ENCODE measurements at places on chromosomes 5 and 9.

DNA sequence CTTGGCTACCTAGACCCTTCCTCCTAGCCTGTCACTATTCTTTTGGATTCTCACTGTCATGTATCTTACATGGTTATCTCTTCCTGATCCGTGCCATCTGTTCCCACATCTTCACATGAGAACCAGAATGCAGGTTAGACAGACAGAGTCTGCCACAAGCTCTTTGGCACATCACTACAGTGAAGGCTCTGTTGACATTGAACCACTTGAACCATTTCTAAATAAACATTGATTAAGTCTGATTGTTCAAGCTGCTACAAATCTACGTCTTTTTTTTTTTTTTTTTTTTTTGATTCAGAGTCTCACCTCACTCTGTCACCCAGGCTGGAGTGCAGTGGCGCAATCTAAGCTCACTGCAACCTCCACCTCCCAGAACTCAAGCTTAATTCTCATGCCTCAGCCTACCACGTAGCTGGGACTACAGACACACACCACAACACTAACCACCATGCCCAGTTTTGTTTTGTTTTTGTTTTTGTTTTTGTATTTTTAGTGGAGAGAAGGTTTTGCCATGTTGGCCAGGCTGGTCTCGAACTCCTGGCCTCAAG, 85.1 kb upstream of the LRRTM2 start:
- DNase-seq: no peak

DNA sequence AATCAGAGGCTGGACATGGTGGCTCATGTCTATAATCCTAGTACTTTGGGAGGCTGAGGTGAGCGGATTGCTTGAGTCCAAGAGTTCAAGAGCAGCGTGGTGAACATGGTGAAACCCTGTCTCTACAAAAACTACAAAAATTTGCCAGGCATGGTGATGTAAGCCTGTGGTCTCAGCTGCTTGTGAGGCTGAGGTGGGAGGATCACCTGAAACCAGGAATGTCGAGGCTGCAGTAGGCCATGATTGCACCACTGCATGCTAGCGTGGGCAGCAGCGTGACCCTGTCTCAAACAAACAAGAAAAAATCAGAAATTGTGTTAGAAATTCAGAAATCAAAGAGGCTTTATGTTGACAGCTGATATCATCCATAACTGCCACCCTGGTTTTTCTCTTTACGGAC, 21.4 kb downstream of the JMY start:
- DNase-seq: no peak

GRCh38 chr9:121178676-121179372, 22.8 kb downstream of the RAB14 start:
- DNase-seq: no peak

GRCh38 chr9:70878576-70878975, 242.8 kb downstream of the TRPM3 start:
- DNase-seq: no peak

DNA sequence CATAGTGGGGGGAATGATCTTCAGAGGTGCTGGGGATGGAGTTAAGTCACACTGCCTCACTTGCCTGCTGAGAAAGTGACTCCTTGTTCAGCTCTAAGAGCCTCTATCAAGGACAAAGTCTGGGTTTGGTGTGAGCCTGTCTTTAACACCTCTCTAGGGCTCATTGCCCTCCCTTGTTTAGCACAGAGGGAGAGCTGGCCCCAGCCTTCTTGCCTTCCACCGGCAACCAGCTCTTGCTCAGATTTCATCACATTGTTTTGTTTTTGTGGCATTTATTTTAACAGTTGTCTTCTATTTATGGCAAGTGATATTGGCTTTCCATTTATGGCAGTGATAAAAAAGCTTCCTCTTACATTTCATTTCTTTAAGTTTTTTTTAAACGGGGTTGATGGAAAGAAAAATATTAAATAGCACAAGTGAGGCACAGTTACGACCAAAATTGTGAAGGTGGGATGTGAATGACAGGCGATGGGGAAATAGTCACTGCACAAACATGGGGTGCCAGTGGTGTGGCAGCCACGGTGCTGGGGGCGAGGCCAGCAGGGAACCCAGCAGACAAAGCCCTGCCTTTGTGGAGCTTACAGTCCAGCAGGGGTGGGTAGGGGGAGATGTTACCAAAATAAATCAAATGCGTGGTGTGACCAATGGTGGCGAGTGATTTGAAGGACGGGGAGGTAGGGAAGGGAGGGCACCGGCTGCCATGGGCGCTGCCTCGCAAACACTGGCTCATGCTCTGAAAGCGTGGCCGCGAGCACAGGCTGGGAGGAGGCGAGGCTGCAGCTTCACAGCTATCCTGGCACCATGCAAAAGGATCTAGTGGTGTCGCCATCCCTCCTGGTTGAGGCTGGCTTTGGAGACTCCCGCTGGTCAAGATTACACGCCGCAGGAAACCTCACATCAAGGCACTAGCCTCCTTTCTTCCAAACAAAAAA, 21.2 kb upstream of the UNC5A start:
- DNase-seq: no peak

- no peak for DNase-seq
Measured at GRCh38 chr9:75979362-75979761, 88.9 kb downstream of the PCSK5 start.

- no peak for DNase-seq
Measured at GRCh38 chr5:153153086-153153485, 337.4 kb upstream of the GRIA1 start.

- DNase-seq: no peak
Measured at GRCh38 chr5:124622851-124623250, 123.6 kb downstream of the ZNF608 start.

DNA sequence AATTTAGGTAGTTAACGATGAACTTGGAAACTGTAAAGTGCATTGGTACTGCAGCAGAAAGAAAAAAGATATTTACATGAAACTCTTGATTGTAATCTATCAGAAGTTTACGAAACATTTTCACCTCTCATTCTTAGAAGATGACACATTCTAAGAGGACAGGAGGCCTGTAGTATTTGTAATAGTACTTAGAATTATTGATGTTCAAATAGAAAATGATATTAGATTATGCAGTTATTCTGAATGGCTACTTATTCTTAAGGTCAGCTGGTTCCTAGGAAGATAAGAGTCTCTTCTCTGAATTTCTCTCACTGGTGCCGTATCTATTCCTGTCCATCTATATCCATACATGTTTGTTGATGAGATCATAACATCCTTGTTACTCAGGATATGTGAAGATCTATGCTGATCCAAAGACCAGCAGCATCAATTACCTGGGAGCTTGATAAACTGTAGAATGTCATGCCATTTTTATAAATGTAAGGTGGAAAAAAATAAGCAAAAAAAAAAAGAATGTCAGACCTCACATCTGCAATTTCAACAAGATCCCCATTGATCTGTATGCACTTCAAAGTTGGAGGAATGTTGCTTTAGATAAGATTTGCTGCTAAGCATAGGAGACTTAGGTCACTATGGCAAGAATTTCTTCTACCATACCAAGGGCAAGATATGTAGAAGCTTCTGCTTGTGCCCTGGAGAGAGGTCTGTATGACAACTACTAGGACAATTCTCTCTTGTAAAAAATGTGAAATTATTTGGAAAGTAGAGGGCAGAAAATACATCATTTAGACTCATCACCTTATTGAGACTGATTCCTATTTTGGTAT, 42.4 kb upstream of the RICTOR start:
- no peak for DNase-seq

GRCh38 chr5:56496581-56497063, 263.5 kb upstream of the ANKRD55 start:
- no peak for DNase-seq

GRCh38 chr5:164504141-164504772, 998.8 kb downstream of the MAT2B start:
- no peak for DNase-seq

DNA sequence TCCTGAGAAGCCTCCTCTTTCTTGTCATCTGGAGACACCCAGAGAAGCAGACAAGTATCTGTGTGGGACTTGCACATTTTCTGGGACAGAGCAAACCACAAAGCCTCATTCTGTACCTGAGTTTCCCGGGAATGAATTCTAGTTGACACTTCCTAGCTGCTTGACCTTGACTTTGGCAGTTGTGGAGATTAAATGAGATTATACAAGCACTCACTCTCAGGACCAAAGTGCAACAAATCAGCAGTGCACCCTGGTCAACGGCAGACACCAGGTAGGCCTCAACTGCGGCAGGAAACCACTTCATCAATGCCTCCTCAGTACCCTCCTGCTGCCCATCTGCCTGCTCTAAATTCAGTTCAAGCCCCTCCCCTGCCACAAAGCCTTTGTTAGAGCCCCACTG, 114.7 kb upstream of the PANK3 start:
- no peak for DNase-seq

GRCh38 chr5:63686181-63686580, 276.1 kb downstream of the HTR1A start:
- DNase-seq: no peak

DNA sequence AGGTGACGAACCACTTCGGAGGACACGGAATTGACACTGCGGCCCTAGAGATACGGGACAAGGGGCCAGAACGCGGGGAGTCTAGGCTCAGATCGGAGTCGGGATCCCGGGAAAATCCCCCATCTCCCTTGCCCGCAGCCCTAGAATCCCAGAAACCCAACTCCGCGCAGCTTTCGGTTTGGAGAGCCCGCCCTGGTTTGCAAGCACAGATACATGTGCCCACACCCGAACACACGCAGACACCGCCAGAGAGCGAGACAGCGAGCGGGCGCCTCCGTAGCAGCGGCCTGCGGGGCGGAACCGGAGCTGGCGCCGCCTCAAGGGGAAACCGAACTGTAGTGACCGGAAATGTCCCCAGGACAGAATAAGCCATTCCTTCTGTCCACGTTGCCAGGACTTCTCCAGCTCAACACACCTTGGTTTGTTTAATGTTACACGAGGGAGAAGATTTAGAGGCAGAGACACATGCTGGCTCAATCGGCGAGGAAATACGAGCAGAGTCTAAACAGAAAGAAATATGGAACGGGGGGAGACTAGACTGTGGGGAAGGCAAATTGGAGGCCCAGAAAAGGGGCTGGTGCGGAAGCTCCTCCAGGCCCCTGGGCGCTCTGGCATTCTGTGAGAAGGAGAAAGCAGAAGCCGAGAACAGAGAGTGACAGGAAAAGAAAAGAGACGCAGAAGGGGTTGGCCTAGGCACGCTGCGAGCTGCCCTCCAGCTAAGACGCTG, 2.9 kb upstream of the PAX5 start:
- DNase-seq: no peak

- DNase-seq: no peak
Measured at GRCh38 chr9:107175041-107175440, 108.0 kb upstream of the RAD23B start.

DNA sequence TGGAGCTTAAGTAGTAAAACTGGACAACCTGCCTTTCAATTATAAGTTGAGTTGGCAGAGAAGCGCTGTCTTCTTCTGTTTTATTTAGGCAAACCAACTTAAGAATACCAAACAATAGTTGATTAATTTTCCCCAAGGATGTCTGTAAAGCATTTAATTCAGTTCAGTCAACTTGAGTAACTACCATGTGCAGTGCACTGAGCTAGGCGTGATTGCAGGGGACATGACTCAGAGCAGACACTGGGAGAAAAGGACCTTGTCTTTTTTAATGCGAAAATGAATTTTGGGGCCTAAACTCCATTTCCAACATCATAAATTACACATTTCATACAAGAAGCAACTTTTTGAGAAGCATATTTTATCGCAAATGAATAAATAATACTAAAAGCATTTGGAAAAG, 66.3 kb downstream of the FBXL7 start:
- no peak for DNase-seq

DNA sequence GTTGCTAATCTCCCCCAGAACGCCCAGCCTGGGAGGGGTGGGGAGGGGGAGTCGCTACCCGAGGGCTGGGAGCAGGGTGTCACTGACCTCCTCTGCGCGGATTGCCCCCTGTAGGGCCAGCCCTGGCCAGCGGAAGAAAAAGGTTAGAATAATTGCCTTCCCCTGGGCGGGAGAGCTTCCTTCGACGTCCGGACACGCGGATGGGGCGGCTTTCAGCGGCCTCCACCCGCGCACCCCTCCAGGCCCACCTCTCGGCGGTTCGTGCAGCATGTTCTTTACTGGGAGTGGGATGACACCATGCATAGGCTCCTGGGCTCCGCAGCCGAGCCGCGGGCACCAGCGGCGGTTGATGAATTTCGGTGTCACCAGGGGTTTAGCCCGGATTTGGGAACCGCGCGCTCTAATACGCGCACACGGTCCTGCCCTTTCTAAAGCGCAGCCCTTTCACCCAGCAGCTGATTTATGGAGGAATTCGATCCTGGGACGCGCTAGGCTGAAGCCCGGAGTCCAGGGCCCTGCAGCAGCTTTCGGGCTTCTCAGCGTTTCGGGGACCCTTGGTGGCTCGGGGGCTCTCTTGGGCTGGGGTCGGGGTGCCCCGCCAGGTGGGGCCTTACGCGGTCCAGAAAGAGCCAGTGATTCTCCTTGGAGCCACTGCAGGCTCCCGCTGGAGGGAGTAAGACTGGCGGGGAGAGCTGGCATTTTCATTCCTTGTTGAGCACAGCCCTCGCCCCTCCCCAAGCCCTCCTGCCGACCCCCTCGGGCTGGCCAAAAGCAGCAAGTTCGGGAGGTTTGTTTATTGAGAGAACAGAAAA, 10.1 kb downstream of the LMX1B start:
- no peak for DNase-seq

GRCh38 chr9:78397454-78397853, 100.5 kb downstream of the PSAT1 start:
- DNase-seq: no peak

DNA sequence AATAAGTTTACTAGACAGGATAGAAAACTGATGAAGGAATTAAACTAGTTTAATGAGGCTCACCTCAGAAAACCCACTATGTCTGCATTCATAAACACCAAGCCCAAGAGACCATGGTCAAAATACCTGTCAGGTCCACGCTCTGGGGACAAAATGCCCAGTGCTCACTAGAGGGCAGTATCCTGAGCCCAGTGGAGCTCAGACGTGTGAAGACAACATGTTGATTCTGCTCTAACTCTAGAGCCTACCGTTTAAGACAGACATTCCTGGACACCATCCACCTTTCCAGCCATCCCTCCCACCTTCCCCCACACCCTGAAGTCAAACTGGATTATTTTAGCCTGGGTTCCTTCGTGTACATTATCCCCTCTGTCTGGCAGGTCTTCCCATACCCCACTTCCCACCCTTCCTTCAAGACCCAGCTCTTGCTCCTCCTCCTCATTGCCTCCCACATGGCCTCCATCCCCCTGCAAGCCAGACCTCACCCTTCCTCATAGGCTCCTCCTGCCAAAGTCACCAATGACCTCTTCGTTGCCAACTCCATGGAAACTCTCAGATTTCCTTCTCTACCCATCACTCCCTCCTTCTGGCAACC, 142.3 kb upstream of the FSTL4 start:
- no peak for DNase-seq

DNA sequence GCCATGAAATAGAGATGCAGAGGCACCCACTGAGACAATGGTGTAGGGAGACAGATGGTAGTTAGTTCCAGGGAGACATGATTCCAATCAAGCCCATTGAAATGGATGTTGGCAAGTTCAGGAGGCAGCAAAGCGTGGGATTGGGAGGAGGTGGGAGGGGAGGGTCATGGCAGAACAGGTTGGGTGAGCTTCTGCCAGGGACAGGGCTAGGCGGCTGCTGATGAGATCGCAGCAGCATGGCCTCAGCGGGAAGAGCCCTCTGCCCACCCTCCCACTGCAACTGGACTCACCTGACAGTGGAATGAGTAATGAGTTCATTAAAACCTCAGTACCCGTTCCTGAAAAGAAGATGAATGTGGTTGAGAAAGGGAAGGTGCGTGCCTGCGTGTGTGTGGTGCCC, 418.2 kb downstream of the CDK5RAP2 start:
- DNase-seq: no peak

GRCh38 chr5:180601591-180602480, 10.5 kb upstream of the SCGB3A1 start:
- no peak for DNase-seq

GRCh38 chr9:121950866-121951265, 142.2 kb downstream of the TTLL11 start:
- no peak for DNase-seq

GRCh38 chr5:84213861-84214260, 170.8 kb downstream of the EDIL3 start:
- DNase-seq: no peak
